ENCODE measurements at places on chromosomes 4 and X. TPM values are rescaled to one million over a fixed set of nuclear protein-coding genes. Genes with fewer than 3 reads are reported as not detected.

Gene SPON2
- 388 TPM for total RNA-seq

Gene ATP2B3
- total RNA-seq = not detected

Gene PRPS2
- total RNA-seq = 24.5 TPM

Gene ADH1C
- total RNA-seq = 1.5 TPM

Gene GPR82
- total RNA-seq = not detected

Gene AADAT
- 2.0 TPM for total RNA-seq
